Osteoblast (primary cell): ENCODE measurements at places on chromosomes 1 and 21.
A peak's percentile ranks its signal among the peaks of the same experiment; 100 is the strongest.

DNA sequence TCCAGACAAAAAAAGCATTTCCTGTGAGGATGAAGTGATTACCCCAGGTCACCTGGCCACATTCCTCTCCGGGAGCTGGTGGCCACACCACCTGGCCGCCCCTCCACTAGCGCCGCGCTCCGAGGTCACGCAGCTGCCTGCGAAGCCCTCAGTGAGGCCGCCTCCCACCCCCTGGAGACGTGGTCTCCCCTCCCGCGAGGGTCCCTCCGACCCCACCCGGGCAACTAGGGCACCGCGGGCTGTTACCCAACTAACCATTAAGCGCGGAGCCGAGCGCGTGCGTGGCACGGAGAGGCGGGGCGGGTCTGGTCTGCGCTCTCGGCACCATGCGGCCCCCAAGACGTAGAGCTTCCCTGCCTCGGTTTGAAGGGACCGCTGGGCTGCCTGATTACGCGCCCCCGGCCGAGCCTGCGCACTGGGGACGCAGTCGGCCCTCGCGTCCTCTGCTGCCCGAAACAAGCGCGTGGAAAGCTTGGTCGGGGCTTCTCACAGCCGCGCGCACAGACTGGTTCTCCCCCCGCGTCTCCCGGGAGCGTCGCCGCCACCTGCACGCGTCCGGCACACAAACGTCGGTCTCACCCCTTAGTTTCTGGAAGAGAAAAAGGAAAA lies 106.5 kb downstream of the SLC16A1 start:
- peak; percentile 89 for DNase-seq

DNA sequence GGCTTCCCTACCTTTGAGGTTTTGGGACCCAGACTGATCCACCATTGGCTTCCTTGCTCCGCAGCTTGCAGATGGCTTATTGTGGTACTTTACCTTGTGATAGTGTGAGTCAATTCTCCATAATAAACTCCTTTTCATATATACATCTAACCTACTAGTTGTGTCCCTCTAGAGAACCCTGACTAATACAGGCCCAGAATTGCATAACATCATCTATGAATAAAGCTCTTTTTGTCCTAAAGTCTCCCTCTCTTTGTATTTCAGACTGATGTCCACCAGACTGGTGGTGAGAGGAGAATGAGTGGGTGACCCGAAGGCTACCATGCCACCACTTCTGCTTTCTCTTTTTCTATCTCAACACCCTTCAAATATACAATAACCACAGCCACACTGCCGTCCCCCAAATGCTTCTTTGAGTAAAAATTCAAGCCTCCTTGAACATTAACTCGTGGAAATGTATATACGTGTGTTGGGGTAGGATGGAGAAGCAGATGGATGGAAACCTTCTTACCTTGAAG lies 265.7 kb downstream of the PTBP2 start:
- DNase-seq: no peak

GRCh38 chr21:26842974-26843932 lies 2.0 kb downstream of the ADAMTS1 start:
- peak; percentile 95 for DNase-seq

- no peak for DNase-seq
These were observed 63.7 kb downstream of the SYT14 start for GRCh38 chr1:210001751-210002150.

GRCh38 chr1:45545553-45546310 lies 4.9 kb upstream of the AKR1A1 start:
- DNase-seq: no peak

DNA sequence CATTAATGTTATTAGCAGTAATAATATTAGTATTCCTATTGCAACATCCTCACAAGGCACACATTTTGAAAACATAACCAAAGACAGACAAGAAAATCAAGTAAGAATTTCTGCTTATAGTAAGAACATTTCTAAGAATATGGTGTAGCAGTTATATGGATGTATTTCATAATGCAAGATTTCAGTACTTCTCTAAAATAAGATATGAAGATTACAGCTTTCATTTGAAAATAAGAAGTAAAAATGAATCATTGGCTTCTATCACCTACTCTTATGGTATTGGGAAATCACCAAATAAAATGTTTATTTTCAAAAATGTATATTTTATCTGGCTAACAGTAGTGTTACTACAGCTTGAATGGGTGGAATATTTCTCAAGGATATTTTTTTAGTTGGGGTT lies 103.8 kb upstream of the USP25 start:
- DNase-seq: no peak

DNA sequence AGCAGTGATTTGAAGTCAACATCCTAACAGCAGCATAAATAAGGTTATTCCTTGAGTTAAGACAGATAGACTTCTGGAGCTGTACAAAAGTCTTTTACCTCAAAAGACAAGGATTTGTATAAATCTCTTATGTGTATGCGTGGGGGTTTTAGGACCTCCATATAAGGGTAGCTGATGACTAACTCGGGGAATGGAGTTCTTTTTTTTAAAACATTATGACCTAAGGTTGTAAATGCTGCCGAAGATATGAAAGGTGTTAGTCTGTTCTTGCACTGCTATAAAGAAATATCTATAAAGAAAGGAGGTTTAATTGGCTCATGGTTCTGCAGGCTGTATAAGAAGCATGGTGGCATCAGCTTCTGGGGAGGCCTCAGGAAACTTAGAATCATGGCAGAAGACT lies 90.4 kb downstream of the EPB41 start:
- DNase-seq: no peak
